SK-N-MC (cell line): ENCODE measurements at places on chromosomes 6 and 20.

- no peak for DNase-seq
Observed at GRCh38 chr6:152503546-152503945, 133.6 kb downstream of the SYNE1 start.

GRCh38 chr20:46721476-46721875 is 12.0 kb downstream of the SLC2A10 start:
- DNase-seq: no peak

DNA sequence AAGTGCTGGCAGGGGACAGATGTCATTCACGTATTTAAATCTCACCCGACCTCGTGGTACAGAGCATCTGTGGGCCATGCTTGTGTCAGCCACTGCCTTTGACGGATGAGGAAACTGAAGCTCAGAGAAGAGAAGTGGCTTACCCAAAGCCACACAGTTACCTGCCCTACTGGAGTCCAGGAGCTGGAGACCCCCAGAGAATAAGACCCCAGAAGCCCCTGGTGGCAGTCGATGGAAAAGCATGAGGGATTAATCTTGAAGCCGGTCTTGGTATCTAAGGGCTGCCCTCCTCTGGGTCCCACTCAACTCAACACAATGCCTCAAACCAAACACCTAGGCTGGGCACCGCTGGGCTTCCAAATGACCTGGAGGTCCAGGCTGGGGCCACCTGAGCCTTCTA is 83.1 kb downstream of the GRM4 start:
- DNase-seq: no peak

DNA sequence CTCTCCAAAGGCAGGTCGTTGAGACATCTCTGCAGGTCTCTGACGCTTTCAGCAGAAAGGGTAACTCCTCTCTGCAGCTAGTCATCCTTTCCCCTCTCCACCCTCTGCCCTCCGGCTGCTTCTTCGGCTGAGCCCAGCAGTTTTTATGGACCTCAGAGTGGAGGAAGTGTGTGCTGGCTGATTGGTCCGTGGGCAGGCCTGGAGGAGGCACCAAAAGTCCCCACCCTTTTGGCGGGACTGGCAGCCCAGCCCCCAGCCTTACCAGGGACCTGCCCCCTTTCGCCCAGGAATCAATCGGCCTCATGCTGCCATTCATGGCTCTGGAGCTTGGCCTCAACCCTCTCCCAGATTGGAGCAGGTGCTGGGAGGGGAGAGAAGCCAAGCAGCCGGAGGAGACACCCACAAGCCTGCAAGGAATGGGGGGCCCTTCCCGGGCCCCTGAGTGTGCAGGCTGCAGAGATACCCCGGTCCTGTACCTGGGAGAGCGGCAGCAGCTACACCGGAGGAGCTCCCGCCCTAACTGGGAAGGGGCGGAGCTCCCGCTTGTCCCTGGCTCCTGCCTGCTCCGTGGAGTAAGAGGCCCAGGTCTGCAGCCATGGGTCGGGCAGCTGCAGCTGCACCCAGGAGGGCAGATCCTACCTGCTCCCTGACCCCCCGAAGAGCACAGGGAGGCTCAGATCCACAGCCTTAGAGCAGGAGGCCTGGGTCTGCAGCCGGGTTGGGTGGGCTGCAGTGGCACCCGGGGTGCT is 170.3 kb upstream of the SOX4 start:
- no peak for DNase-seq

DNA sequence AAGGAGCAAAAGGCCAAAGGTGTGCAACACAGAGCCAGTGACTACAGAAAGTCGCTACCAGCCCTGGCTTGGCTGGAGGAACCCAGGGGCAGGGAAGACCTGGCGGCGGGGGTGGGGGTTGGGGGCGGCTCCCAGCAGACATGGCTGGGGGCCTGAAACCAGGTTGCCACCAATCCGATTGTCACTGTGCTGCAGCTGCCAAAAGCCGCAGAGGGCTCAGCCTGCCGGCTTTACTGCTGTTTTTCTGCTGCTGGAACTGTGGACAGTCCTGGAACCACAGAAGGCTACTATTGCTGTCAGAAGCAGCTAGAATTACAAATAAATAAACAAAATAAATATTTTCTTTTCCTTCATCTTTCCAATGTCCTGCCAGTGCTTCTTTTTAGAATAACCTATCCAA is 25.7 kb upstream of the OGFRL1 start:
- no peak for DNase-seq

DNA sequence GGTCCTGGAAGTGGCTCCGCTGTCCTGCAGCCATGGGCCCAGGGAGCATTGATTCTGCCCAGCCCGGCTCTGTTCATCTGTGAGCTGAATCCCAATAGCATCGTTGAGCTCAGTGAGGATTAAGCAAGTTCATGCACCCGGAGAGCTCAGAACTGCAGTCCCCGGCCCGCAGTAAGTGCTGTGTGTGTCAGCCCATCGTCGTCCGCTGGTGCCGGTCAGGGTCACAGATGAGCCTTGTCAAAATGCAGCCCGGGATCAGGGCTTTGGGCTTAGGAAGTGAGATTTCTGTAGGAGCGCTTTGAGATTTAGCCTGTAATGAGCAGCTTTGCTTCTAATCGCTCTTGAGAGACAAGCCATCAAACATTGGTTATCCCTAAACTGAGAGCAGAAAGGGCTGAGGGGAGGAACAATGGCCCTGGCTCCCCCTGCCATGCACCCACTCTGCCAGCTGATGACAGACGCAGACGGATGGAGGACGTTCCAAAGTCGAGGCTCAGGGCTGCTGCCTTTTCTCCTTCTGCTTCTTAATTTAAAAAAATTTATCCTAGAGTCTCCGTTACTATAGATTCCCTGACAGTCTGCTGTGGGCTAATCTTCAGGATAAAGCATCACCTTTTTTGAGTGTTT is 25.6 kb upstream of the SULF2 start:
- DNase-seq: no peak

- DNase-seq: no peak
Observed at GRCh38 chr6:141848029-141848890, 284.5 kb upstream of the GJE1 start.

GRCh38 chr6:130337534-130337933 is 28.3 kb upstream of the TMEM200A start:
- DNase-seq: no peak

DNA sequence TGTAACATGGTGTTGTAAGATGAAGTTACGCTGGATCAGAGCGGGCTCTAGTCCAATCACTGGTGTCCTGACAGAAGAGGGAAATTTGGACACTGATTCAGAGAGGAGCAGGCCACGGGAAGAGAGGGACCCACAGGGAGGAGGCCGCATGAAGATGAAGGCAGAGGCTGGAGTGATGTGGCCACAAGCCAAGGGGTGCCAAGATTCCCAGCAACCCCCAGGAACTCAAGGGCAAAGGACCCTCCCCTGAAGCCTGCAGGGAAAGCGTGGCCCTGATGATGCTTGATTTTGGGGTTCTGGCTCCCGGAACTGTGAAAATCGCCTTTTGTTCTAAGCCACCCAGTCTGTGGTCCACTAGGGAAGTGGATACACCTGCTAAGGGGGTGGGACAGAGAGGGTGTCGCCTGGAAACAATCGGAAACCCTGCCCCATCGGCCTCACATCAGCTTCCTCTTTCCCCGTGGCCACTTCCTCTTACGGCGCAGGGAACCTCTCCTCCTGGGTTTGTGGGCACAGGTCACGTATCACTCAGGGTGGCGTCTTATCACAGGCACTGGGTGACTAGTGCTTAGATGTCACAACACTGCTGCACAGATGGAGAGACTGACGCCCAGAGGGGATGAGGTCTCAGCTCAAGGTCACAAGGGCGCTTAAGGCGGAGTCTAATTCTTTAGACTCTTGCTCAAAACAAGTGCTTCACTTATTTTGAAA is 58.0 kb downstream of the SULF2 start:
- no peak for DNase-seq

GRCh38 chr6:26140967-26141294 is 53.7 kb downstream of the HFE start:
- DNase-seq: no peak

DNA sequence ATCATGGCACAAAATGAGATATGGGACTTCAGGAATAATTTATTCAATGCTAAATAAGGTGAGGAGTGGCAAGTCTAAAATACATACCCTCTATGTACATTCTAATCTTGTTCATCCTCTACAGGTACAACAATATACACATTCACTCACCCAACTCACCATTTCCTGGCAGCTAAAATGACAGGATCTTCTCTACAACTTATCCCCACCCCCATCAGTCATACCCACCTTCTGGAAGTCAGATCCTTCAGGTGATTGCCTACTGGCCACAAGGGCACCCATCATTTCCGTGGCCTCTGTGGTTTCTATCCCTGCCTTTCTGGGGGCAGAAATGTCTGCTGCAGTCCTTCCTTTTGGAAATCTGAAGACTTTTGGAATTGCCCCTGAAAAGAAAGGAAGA is 22.8 kb upstream of the CRIP3 start:
- no peak for DNase-seq

GRCh38 chr20:6588296-6588695 is 179.2 kb upstream of the BMP2 start:
- DNase-seq: no peak

- no peak for DNase-seq
Observed at GRCh38 chr6:168045706-168046620, 33.0 kb downstream of the FRMD1 start.

DNA sequence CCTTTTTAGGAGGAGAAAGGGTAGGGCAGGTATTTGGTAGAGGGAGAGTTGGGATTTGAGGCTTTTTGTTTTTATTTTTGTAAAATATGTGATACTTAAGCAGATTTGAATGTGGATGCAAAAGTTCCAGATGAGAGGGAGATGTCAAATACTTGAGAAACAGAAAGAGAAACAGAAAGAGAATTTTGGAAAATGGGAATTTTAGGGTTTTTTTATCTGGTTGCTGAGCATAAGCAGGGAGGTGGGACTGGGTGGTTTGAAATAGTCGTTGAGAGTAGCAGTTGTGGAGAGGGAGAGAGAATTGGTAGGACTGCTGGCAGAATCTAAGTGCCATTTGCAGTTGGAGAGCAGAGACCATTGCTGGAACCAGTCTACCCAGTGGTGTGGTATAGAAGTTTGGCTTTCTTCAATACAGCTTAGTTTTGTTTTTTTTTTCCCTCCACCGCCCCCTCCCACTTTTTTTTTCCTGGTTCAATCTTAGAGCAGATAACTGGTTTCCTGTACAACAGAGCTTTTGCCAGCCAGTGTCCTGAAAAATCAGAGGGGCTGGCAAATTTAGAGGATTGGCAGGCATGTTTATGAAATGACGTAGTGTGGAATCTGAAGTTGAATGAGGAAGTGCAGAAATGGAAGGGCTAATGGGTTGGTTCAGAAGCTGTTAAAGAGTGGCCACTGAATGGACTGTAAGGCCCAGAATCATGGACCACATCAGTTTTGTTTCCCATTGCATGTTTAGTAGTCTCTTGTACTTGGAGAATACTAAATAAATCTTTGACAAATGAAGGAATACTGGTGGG is 68.7 kb downstream of the ATRN start:
- no peak for DNase-seq

- DNase-seq: no peak
Observed at GRCh38 chr20:36852187-36852586, 23.8 kb upstream of the TLDC2 start.

DNA sequence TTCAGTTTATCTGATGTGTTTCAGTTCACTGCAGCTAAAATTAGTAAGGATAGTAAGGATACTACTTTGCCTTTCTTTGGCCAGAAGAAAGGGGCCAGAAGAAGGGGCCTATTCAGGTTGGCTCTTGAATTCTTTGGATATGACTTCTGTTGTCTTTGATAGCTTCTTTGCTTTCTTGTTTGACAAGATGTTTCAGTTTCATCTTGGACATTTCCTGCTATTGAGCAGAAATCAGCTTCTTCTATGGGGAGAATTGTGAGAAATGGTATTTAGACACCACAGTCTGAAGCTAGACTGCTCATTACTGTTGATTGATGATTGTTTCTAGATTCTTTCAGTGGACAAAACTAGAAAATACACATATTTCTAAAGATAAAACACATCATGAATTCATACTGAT is 23.2 kb downstream of the L3MBTL3 start:
- no peak for DNase-seq

- DNase-seq: no peak
Observed at GRCh38 chr20:35467339-35468224, 12.2 kb downstream of the CEP250 start.

GRCh38 chr6:151441390-151442166 is 10.3 kb downstream of the RMND1 start:
- no peak for DNase-seq

- DNase-seq: no peak
Observed at GRCh38 chr20:51906679-51907078, 104.4 kb upstream of the SALL4 start.

DNA sequence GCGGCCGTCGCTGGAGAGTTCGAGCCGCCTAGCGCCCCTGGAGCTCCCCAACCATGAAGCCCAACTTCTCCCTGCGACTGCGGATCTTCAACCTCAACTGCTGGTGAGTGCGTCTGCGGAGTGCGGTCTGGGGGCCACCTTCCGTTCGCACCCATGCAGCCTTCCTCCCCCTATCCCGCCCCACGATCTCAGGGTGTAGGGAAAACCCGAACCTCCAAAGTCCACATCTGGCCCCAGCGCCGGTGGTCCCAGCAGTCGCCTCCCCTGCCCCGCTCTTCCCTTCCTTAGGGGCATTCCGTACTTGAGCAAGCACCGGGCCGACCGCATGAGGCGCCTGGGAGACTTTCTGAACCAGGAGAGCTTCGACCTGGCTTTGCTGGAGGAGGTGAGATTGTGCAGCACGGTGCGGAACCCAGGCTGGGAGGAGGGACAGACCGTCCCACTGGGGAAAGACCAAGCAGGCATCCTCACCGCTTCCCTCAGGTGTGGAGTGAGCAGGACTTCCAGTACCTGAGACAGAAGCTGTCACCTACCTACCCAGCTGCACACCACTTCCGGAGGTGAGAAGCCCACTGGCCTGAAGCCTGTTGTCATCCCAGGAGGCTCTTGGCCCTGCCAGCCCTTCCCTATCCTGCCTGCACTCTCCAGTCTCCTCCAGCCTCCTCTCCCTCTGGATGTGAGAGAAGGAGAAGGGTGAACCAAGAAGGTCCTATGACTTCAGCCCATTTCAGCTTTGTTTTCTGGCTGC is 719 bp downstream of the SMPD2 start:
- DNase-seq: no peak

DNA sequence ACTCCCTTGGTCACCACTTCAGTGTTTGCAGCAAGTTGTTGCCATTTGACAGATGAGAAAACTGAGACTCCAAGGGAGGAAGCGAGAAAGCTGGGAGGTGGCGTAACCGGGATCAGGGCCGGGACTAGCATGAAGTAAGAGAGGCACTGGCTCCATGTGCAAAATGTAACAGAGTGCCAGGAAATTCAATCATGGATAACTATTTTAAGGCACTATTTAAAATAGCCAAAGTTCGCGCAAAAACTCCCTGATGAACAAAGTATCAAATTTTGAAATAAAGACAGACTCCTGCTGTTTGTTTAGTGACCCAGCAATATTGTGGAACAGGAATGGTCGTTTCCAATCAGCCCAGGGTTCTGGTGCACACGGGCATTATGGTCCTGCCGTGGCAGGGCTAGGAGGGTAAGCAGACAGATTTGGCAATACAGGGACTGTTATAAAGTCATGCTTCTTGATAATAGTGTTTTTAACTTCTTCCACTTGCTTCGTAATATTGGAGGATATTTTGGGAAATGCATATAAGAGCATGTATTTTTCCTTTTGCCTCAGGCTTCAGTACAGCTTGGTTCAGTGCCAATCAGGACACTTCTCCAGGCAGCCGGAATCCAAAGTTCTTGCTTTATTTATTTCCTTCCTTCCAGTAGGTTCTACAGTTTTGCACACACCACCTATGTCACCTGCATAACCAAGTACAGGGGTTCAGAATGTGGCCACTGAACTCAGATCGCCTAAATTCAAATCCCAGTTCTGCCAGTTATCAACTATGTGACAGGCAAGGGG is 141.6 kb downstream of the EYA2 start:
- no peak for DNase-seq
